ENCODE measurements at places on chromosomes 5 and 9.

DNA sequence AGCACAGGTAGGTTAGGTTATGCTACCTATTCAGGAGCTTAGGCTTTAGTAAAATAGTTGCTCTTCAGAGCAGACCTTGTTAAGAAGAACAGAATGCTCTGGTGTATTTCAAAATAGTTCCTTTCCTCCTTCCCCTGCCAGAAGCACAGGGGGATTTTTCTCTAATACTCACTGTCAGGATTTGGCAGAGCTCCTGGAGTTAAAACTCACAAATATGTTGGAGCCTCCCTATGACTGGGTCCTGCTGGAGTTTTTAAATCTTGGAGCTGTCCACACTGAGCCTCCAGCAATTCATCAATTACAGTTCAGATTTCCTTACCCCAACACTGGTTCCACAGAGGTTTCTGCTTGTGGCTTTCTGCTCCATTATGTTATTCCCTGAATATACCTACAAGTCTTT lies 1233.8 kb upstream of the WWC1 start:
- no peak for DNase-seq

GRCh38 chr5:1727571-1727970 lies 72.1 kb downstream of the MRPL36 start:
- DNase-seq, result no peak

- no peak for DNase-seq
These were observed 37.1 kb upstream of the NTNG2 start for GRCh38 chr9:132124800-132125199.

- no peak for DNase-seq
These were observed 11.1 kb upstream of the CCDC187 start for GRCh38 chr9:136314944-136315343.

Data from epithelial cell of esophagus (primary cell).